ENCODE measurements at places on chromosomes 2 and 18.

GRCh38 chr18:7190547-7191156 is 40.2 kb upstream of the LRRC30 start:
- DNase-seq: no peak

- peak; percentile 58 for DNase-seq
Observed at GRCh38 chr2:190408538-190409271, 550 bp downstream of the MFSD6 start.

- DNase-seq: no peak
Observed at GRCh38 chr2:190896477-190896876, 15.9 kb downstream of the GLS start.

GRCh38 chr2:165002638-165003037 is 47.3 kb upstream of the SLC38A11 start:
- no peak for DNase-seq

GRCh38 chr18:54089749-54090459 is 134.6 kb downstream of the MBD2 start:
- DNase-seq: no peak

DNA sequence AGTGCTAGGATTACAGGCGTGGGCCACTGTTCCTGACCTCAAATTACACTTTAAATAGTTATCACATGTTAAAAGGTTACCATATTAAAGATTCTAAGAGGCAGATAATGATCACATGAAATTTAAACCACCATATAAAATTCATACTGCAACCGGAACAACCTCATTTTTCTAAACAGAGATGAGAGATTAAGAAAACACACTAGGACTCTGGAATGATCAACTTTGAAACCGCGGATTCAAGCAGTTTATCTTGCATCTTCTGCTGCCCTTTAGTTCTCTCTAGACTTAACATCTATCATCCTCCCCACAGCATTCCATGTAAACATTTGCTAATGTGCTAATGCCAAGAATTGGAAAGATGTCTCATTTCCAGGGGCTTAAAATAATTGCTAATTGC is 115.8 kb downstream of the PIGN start:
- DNase-seq: no peak

DNA sequence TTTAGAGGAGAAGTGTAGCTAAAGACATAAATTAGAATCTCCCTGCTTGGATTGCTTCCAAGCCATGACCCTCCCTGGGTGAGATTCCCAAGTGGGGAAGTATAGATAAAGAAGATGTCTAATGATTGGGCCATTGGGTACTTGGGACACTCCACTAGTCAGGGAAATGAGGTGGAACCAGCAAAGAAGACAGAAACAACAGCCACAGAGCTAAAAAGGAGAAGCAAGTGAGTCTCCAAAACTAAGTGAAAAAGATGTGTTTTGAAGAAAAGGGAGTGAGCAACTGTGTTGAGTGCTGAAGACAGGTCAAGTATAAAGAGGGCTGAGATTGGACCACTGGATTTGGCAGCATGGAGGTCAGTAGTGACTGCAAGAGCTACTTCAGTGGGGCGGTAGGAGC is 276.7 kb upstream of the STON1 start:
- no peak for DNase-seq

GRCh38 chr2:112642561-112642960 is 3.2 kb upstream of the SLC20A1 start:
- no peak for DNase-seq

GRCh38 chr2:226553333-226553732 is 246.3 kb downstream of the IRS1 start:
- no peak for DNase-seq

- DNase-seq: no peak
Observed at GRCh38 chr2:179524809-179525339, 260.2 kb upstream of the SESTD1 start.

DNA sequence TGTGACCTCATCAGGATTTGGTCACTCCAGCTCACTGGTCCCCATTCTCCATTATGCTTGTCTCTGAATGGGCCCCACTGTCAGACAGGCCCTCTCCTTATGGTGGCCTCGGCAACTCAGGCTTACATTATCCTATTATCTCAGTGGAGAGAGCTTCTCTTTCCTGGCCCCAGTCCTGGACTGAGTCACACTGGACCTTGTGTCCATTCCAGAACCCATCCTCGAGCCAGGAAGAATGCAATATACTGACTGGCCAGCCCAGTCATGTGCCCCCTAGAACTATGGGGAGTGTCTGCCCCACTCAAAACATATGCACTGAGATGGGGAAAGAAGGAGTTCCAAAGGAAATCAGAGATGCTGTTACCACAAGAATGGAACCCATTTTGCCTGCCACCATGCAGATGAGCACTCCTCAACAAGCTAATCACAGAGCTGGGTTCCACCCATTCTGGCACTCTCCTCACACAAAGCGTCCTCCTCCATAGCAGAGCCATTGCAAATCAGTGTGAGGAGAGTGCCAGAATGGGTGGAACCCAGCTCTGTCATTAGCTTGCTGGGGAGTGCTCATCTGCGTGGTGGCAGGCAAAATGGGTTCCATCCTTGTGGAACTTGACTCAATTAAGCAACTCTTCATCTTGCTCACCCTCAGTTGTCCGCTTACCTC is 71.9 kb downstream of the CHRNA1 start:
- no peak for DNase-seq

GRCh38 chr2:197075754-197076337 is 149.3 kb upstream of the PGAP1 start:
- no peak for DNase-seq

DNA sequence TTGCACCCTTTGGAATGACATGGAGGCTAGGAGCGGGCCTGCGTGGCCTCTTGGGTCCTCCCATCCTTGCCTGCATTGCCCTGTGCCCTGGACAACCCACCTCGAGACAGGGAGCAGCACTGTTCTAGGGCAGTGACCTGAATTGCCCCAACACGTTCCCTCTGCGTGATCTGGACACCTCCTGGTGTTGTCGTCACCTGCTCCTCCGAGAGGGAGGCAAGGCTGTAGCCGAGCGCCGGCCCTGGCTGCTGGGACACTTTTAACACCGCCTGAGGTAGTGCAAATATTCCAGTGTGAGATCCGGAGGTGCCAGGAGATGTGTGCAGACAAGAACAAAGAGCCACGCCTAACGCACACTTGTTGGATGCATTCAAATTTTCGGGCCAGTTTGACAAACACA is 131.5 kb downstream of the SMAD7 start:
- DNase-seq: no peak

GRCh38 chr2:59025157-59025757 is 784.1 kb upstream of the FANCL start:
- no peak for DNase-seq

- peak; percentile 67 for DNase-seq
Observed at GRCh38 chr18:32091724-32092421, at the start of gene RNF138. RNF138 (plus strand) TSS chr18:32091874; CDS start chr18:32092777, 903 bp downstream.

DNA sequence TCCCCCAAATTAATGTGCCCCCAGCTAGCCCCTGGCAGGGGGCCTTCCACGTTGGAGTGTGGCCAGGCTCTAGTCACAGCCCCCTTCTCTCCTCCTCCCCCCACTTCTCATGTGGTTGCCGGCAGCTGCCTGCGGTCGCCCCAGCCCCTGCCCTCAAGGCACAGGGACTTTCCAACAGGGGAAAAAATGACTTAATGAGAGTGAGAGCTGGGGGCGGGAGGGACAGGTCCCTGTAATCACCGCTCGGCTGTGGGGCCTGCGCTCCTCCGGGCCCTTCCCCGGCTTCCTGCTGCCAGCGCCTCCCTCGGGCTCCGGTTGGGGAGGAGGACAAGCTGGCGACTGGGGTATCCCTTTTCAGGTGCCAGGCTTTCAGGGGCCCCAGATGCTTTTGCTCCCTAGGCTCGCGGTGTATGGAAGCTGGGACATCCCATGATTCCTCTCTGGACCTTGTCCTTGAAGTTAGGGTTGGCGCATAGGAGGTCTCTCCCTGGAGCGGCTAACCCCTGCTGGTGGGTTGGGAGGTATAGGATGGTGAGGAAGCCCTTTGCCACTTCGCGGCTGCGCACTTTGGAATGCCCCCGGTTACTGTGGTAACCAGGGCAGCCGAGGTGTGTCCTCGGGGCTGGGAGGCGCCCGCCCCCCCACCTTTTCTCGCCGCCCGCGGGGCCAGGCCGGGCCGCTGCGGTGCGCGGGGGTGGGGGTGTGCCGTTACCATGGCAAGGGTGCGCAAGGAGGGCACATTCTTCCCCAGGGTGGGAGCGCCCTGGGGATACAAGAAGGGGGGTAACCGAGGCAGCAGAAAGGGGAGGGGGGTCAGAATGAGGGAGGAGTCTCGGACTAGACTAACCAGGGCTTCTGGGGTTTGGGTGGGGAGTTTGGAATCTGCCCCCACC is 16.1 kb downstream of the WNT10A start:
- peak; percentile 67 for DNase-seq

- DNase-seq: no peak
Observed at GRCh38 chr2:62567669-62568068, 61.7 kb upstream of the TMEM17 start.

DNA sequence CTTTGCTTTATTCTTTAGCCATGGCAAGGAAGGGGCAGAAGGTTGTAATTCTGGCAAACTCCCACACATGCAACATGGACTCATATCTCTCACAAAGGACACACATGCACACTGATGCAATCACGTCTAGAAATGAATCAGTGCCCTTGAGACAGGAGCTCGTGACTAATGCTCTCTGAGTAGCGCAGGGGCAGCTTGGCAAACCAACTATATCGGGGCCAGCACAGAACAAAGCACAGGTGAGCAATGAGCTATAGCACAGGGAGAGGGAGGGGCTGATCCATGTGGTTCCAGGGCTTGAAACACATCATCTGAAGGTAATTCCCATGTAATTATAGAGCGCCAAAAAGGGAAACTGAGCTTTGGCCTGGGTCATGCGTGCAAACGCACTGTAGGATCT is 165.2 kb upstream of the KLF7 start:
- peak; percentile 10 for DNase-seq

- DNase-seq: no peak
Observed at GRCh38 chr2:45915523-45915922, 264.0 kb downstream of the PRKCE start.

DNA sequence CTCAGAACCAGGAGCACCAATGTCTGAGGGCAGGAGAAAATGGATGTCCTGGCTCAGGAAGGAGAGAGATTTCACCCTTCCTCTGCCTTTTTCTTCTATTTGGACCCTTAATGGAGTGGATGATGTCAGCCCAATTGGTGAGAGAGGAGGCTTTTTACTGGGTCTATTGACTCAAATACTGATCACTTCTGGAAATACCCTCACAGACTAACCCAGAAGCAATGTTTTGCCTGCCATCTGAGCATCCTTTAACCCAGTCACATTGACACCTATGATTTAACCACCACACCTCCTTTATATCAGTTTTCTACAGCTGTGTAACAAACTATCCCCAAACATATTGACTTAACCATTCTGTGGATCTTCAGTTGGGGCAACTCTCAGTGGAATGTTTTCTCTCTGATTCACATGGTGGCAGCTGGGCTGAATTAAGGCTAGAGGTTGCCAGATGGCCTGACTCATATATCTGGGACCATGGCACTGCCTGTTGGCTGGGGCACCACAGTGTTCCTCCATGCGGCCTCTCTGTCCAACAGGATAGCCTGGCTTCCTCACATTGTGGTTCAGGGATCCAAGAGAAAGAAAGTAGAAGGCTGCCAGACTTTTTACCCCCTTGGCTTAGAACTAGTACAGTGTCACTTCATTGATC is 18.2 kb upstream of the MBOAT2 start:
- no peak for DNase-seq

DNA sequence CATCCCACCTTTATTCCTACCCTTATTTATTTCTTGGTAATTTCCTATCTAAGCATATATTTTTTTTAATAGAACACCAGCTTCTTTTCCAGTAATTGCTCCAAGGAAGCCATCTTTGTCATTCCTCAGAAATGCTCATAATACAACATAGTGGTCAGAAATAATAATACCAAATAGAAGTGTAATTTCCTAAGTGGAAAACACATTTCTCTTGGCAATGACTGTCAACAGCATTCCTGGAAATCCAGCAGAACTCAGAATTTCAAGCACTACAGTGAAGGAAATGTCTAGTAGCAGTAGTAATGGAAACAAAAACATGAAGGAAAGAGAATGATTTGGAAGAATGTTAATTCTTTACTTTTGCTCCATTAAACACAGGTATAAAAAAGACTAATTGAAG is 56.6 kb downstream of the GDF7 start:
- no peak for DNase-seq

GRCh38 chr2:14569294-14569693 is 63.2 kb upstream of the LRATD1 start:
- DNase-seq: no peak

GRCh38 chr2:238061315-238062202 is 758 bp downstream of the SCLY start:
- DNase-seq: no peak

DNA sequence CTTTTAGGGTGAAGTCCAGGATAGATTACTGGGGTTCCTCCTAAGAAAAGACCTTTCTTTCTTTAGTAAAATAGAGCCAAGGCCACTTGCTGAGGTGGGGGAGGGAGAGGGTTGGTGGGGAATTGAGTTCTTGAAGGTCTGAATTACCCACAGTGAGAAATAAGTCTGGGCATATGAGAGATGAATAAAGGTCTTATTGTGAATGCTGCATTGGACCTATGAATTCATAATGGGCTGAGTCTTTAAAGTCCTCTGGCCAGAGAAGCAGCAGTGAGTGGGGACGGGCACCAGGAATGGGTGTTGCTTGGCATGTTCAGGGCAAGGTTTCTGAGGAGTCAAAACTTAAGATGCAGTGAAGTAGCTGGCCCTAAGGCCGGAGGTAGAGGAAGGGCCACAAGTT is 10.5 kb downstream of the MAPRE3 start:
- DNase-seq: no peak

DNA sequence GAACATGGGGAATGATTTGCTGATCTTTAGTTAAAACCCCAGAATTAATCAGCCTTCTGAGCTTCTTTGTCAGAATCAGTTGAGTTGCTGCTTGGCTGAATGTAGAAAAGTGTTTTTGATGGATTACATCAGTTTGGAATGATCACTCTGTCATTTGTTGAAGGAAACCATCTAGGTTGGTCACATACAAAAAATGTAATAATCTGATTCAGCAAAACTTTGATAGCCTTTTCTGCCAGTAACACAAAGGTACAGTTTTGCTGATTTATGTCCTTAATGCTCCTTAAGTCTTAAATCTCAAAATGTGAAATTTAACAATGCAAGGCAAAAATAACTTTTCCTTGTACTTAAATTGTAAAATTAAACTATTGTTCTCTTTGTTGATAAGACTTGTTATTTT is 74.3 kb downstream of the GALNT13 start:
- DNase-seq: no peak

GRCh38 chr2:136628490-136628889 is 136.9 kb upstream of the THSD7B start:
- no peak for DNase-seq

DNA sequence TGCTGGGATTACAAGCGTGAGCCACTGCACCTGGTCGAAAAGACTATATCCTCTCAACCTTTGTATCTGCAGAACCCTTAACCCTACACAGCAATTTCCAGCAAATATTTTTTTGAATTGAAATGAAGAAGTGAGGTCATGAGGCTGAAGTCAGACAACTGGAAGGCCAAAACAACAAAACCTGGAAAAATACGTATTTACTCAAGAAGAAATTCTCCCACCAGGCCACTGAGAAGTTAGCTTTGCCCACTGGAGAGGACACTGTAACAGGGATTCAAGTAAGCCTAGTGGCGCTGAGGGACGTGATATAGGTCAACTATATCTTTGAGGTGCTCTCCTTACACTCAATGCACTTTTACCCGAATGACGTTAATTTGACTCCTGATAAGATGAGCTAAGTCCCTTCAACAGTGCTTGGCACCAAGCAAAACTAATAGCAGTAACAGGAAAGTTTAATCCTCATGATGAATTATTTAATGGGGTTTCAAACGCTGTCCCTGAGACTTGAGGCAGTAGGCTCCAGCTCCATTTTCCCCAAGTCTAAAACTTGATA is 1.9 kb downstream of the HDLBP start:
- no peak for DNase-seq

Data from stimulated activated CD4-positive, alpha-beta T cell treated with anti-CD3 and anti-CD28 coated beads, Interleukin-15, amount 100 ng/mL, for 1 hour (primary cell).